Right ventricle myocardium inferior (tissue), 1 donor: ENCODE measurements at places on chromosomes 11 and 22. TPM values are rescaled to one million over a fixed set of nuclear protein-coding genes. Genes with fewer than 3 reads are reported as not detected.

TBC1D22A gene
- total RNA-seq = 14.6 TPM

GRCh38 chr22:18121954-18122554, 11.4 kb downstream of the TUBA8 start:
- no peak for DNase-seq

GRCh38 chr11:16292167-16292859, 64.0 kb downstream of the SOX6 start:
- DNase-seq = no peak

DNA sequence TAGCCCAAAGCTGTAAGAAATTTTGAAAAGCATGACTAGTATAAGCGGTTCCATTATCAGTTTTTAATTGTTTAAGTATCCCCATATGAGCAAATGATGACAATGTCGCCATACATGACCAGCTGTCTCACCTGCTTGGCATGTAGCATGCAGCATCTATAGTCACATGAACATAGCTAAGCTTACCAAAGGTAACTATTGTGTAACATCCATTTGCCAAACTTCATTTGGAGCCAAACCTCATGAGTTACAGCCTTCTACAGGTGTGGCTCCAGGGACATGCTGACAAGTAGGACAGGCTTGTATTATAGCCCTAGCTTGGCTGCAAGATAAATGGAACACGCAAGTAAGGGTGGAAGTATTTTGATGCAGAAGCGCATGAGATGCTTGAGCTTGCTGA, 30.4 kb downstream of the OR10A6 start:
- no peak for DNase-seq

GRCh38 chr11:23687991-23688390, 808.9 kb upstream of the LUZP2 start:
- DNase-seq = no peak

DNA sequence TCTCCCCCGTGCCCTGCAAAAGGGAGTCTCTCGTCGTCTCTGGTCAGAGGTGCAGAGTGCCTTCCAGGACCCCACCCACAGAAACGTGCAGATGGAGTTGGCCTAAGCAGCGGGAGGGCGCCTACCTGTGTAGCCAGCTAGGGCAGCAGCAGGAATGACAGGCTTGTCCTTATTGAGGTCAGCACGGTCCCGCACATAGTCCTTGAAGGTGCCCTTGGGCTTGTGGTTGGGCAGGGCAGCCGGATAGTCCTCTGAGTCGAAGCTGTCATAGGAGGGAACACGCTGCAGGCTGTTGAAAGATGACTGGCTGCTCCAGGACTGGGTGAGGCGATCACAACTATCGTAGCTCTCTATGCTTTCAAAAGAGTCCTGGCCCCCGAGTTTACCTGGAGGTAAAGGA, 107.3 kb downstream of the ETS1 start:
- DNase-seq = no peak
